ENCODE measurements at places on chromosomes 1 and 21. TPM values are rescaled to one million over a fixed set of nuclear protein-coding genes. Genes with fewer than 3 reads are reported as not detected.

The SERTAD4 gene
- 14.2 TPM for total RNA-seq

DNA sequence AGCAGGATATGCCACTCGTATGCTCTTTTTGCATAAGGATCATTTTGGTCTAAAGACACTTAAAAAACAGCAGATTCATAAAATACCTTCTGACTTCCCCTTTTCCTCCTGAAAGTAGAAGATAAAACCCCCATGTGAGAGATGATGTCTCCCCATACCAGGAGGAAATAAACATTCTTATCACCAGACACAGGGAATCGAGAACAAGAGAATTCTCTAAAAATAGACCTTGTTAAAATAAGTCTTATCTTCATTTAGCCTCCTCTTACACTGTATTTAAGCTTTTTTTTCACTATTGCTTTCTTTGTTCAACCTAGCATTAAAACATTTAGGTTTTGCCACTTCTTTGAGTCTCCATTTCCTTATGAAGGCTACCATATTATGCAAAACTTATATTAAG lies 709.3 kb downstream of the KCNT2 start:
- no peak for DNase-seq

DNA sequence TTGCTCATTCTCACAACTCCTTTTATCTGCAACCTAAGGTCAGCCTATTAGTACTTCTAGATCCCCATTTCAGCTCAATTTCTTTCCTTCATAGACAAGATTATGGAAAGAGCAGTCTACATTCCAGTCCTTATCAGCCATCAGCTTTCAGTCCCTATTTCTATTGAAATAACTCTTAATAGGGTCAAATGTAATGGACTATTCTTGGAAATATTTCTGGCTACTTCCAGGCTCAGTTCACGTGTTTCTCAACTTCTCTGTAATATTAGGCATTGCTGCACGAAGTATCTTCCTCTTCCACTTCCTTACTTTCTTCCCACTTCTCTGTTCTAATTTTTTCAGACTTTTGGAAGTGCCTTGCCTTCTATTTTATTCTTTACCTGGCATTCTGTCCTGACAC lies 232.9 kb upstream of the USP25 start:
- no peak for DNase-seq

DNA sequence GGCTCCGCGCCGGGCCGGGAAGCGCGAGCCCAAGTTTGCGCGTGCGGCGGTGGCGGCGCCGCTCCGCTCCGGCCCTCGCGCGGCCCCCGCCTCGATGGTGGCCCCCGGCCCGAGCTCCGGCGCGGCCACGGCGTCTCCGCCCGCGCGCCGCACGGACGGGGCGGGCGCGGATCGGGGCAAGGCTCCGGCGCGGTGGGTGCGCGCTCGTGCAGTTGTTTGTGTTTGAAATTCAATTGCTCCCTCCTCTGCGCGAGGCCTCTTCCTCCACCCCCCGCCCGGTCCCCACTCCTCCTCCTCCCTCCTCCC lies at the start of gene HDGF:
Gene HDGF (minus strand): TSS at position 225 of the 306 bp plus-strand sequence. CDS start 246 bp downstream, outside the sequence.
- DNase-seq = no peak

- no peak for DNase-seq
Measured at GRCh38 chr1:209395169-209395568, 188.3 kb upstream of the CAMK1G start.
